ENCODE measurements at places on chromosomes 13 and 19.

DNA sequence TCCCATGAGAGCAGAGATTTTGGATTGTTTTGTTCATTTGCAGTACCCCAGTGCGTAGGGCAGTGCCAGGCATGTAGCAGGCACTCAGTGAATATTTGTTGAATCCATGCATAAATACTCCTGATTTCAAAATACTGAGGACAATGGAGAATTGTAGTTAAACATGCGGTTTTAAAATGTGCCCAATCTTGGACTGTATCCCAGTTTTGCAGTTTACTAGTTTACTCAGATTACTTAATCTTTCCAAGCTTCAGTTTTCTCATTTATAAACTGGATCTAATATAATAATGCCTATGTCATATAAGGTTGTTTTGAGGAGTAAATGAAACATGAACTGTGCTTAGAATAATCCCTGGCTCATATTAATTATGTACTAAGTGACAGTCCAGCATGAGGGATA, 39.0 kb downstream of the RCBTB2 start:
- DNase-seq, result no peak

DNA sequence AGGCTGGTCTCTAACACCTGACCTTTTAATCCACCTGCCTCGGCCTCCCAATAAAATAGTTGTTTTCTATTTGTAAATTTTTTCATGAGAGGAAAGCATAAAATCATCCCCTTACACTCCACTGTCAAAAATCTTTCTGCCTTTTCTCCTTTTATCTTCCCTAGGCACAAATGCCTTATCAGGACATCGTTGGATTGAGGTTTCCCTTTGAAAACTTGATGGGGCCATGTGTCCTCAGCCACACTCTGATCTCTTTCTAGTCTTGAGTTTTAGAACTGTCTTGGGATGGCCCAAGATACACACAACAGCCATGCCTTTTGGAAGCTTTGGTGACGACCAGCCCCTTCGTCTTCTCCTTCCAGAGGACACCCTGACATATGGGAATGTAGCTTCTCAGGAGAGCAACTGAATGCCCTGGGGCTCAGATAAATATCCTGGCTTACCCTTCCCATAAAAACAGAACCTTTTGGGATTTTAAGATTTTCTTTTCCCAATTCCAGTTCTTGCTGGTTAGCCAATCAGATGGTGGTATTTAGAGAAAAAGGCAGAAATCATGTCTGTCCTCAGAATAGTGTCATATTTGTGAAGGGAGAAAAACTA, 112.4 kb downstream of the ZNF429 start:
- no peak for DNase-seq

DNA sequence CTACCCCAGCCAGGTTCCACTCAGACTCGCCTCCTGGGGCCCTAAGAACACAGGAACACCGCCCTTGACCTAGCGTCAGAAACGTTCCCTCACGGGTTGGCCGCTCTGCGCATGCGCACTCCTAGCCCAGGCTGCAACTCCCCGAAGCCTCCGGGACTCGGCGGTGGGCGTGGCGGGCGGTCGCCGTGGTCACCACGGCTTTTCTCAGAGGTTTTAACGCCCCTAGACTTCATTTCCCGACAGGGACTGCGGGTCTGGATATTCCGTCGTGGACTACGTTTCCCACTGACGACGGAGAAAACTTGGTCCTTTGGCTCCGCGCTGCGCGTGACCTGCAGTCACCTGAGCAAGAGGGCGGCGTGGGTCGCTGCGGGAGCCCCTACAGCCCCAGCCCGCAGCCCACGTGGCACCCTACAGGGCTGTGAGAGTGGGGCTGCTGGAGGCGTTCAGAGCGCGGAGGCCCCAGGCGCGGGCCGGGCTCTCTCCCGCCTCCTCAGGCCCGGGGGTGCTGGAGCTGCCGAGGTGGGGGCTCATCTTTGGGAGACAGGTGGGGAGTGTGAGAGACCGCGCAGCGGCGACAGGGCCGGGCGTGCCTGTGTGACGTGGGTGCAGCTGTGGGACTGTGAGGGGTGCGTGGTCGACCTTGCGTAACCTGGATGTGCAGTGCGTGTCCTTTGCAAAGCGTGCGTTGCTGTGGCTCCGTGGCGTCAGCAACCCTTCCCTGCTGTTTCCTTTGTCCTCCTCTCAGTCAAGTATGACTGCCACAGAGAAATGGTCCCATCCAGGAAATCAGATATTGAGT, 38.0 kb upstream of the ZNF573 start:
- peak; percentile 74 for DNase-seq

DNA sequence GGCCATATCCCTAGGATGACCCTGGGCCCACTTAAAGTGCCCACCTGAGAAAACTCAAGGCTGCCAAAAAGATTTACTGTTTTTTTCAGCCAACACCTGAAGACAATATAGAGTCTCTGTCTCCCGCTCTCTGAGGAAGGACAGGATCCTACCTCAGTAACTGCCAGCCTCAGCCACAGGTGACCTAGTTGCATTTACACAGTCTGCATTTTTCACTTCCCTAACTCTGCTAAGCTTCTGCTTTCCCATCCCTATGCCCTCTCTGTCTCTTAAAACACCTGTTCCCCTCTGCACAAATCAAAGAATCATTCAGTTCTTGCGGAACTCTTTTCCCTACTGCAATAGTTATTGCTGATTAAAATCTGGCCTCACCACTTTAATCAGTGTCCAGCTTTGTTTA, 609.5 kb downstream of the UQCRFS1 start:
- no peak for DNase-seq

DNA sequence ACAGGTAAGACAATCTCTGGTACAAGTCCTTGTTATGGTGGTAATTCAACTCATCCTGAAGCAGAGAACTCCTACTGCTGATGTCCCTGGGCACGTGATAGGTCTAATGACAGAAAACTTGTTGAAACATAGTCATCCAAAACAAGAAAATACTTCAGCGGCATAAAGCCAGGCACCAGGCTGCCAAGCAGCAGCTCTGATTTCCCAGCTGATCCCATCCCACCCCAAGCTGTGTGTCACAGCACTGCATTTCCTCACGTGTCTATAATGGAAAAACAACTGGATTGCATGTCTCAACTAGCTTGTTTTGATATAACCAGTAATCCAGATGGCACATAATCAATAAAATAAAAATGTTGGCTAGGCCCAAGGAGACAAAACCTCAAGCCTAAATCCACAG, 64.8 kb downstream of the MIPEP start:
- no peak for DNase-seq

DNA sequence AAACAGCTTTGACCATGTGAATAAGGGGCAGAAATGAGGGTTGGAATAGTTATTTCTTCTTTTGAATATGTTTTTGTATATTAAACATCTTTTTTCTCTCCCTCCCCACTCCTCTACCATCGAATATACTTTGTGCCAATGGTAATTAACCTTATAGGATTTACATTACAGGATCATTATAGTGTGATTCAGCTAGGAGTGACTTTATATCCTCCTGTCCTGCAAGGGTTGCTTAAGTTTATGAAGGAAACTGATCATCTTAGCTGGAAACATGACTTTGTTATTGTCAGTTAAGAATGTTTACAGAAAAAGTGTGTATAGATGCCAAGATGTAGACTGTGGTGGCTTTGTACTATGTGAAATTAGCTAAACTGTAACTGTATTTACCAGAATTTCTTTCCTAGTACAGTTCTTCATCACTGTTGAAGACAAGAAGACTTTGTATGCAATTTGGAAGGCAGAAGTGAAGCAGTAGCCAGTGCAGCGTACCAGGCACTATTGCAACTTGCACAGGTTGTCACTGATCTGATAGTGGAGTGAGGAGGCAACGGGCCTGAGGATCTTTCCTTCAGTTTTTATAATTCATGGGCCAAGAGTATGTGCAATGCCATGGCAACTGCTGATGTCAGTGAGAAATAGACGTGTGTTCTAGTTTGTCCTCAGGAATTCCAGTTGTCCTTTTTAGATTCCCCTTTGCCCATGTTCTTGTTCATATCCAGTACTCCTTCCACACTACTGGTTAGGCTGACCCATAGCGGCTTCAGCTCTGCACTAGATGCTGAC, 8.2 kb upstream of the PAN3 start:
- no peak for DNase-seq

DNA sequence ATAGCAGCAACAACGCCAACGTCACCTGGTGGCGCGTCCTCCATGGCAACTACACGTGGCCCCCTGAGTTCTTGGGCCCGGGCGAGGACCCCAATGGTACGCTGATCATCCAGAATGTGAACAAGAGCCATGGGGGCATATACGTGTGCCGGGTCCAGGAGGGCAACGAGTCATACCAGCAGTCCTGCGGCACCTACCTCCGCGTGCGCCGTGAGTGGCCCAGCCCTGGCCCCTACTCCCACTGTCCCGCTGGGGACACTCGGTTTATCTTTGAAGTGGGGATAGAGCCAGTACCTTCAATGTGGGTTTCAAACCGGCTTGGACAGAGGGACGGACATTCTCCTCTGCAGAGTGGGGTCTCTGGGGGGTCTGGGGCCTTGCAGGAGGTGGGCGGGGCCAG, 2.0 kb downstream of the CD79A start:
- DNase-seq, result no peak

DNA sequence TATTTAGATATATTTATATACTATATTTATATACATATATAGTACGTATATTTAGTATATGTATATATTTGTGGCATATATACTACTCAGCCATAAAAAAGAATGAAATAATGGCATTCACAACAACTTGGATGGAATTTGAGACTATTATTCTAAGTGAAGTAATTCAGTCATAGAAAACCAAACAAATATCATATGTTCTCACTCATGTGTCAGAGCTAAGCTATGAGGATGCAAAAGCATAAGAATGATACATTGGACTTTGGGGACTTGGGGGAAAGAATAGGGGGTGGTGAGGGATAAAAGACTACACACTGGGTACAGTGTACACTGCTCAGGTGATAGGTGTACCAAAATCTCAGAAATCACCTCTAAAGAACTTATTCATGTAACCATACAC, 1015.7 kb downstream of the EFNB2 start:
- no peak for DNase-seq

DNA sequence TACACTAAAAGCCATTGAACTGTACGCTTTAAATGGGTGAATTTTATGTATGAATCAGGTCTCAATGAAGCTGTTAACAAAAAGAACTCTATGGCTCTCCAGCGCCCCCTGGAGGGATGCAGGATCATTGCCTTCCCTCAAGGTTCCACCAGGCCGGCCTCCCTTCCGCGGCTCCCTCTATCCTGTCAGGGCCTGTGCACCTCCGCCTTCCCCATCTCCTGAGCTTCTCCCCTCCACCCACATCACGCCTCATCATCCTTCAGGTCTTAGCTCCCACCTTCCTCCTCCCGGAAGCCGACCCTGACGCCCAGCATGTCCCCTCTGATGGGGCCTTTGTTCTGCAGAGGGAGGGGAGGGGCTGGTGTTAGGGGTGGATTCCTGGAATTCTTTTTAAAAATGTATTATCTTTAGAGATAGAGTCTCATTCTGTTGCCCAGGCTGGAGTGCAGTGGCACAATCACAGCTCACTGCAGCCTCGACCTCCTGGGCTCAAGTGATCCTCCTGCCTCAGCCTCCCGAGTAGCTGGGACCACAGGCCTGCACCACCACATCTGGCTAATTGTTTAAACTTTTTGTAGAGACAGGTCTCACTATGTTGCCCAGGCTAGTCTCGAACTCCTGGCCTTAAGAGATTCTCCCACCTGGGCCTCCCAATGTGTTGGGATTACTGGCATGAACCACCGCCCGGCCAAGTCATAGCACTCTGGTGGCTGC, 27.7 kb downstream of the MEIS3 start:
- peak; percentile 37 for DNase-seq

GRCh38 chr19:4140237-4140711, 13.2 kb upstream of the CREB3L3 start:
- no peak for DNase-seq

DNA sequence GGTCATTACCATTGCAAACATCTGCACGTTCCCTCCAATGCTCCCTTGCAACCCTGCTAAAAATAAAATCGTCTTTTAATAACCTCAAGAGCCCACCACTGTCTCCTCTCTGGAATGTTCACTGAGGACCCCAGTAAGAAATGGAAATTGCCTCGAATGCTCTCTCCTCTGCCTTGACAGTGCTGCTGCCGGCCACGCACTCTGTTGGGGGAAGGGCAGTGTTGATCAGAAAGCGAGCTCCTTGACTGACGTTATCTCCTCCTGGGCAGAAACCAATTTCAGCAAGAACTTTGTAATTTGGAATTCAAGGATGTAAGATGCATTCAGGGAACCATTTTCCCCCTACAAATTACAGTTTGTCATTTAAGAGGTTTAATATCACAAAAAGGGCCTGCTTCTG, 718.5 kb downstream of the UQCRFS1 start:
- DNase-seq, result no peak

GRCh38 chr13:97262058-97262457, 39.9 kb downstream of the MBNL2 start:
- DNase-seq, result no peak

DNA sequence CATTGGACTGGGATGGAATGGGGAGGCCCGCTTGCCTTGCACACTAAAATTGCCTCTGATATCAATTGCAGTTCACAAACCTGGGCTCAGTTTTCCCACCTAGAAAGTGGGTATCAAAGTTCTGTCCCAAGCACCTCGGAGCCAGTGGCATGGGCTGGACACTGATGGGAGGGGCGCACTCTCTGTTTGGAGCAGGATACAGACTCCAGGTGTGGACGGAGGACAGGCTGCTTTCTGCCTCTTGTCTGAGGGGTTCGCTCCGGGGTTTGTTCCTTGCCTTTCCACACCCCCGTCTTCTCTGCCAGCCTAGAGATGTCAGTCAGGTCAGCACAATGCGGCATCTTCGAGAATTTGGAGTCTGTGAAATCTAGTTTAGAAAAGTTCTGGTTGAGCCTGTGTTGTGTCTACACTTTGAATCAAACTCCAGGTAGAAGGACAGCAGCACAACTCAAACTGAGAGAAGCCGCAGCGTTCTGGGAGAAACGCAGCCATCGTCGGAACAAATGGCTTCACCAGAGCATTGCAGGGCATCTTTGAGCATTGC, 141.9 kb downstream of the TEX29 start:
- no peak for DNase-seq

DNA sequence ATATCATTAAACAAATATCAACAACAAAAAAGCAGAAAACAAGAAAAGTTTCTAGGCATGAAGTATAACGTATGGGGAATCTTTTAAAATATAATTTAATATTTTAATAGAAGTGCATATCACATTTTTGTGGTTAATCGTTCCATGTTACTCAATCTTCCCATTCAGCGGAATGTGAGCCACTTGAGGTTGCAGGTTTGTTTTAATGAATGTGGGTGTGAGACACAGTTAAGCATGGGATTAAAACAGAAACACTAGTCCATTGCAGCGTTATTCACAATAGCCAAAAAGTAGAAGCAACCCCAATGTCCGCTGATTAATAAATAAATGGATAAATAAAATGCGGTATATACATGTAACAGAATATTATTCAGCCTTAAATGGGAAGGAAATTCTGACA, 146.0 kb downstream of the NDFIP2 start:
- no peak for DNase-seq

DNA sequence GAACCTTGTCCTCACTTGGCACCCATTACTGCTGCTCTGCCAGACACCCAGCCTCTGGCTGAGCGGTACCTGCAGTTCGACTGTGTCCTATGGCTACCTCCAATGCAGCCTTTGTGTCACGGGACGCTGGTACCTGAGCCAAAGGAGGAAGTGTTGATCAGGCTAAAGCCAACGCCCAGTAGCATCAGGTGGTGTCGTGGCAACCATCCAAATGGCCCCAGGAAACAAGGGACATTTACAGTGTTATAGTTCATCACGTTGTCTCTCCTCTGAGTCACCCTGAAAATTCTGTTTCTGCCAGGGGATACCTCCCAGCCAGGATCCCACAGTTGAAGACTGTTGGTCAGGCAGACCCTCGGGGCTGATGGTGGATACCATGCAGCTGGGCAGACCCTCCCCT, 10.1 kb downstream of the RHPN2 start:
- no peak for DNase-seq

- peak; percentile 19 for DNase-seq
Measured at GRCh38 chr13:102317593-102317992, 84.3 kb downstream of the FGF14 start.

Measured in renal cortex interstitium (tissue), 15 donors.